Right atrium auricular region (tissue), 2 donors: ENCODE measurements at places on chromosomes 3 and 15. TPM values are rescaled to one million over a fixed set of nuclear protein-coding genes. Genes with fewer than 3 reads are reported as not detected.
A peak's percentile ranks its signal among the peaks of the same experiment; 100 is the strongest.

Gene SAMD7
- not detected for total RNA-seq

GRCh38 chr3:43185274-43185982, 79.5 kb upstream of the POMGNT2 start:
- no peak for DNase-seq
- no peaks in the 10 kb centered on the region for H3K4me1 ChIP-seq
- no peaks in the 10 kb centered on the region for H3K36me3 ChIP-seq
- no peak overlapping the region for H3K27ac ChIP-seq
- no peak overlapping the region for H3K4me3 ChIP-seq

GRCh38 chr3:47016934-47017435, 37.5 kb downstream of the NBEAL2 start:
- H3K4me3 ChIP-seq, result no peak overlapping the region
- no peaks in the 10 kb centered on the region for H3K4me1 ChIP-seq
- no peak overlapping the region for H3K27ac ChIP-seq

Gene CCR3
- total RNA-seq, result not detected

GRCh38 chr15:67548862-67549651, 6.6 kb downstream of the MAP2K5 start:
- H3K36me3 ChIP-seq, result peaks cover 10% of the 10 kb centered on the region
- no peak overlapping the region for H3K27ac ChIP-seq
- no peak overlapping the region for H3K4me3 ChIP-seq
- H3K27me3 ChIP-seq, result no peaks in the 10 kb centered on the region
- peaks cover 25% of the 10 kb centered on the region for H3K4me1 ChIP-seq

GRCh38 chr3:55488398-55489055, 1.4 kb upstream of the WNT5A start:
- H3K27ac ChIP-seq, result peak overlapping the region; percentile 76
- no peak for DNase-seq
- H3K4me3 ChIP-seq, result peak overlapping the region; percentile 70
- H3K4me1 ChIP-seq, result peaks cover 43% of the 10 kb centered on the region
- no peaks in the 10 kb centered on the region for H3K36me3 ChIP-seq
- no peaks in the 10 kb centered on the region for H3K27me3 ChIP-seq

Gene ERC2
- total RNA-seq, result 4.0 TPM

- DNase-seq, result no peak
- H3K4me1 ChIP-seq, result no peaks in the 10 kb centered on the region
- H3K27ac ChIP-seq, result no peak overlapping the region
Observed at GRCh38 chr3:53510508-53510907, 16.1 kb downstream of the CACNA1D start.
